ENCODE measurements at places on chromosomes 3 and 15. TPM values are rescaled to one million over a fixed set of nuclear protein-coding genes. Genes with fewer than 3 reads are reported as not detected.

The LSM3 gene
- 8.2 TPM for total RNA-seq

The ALDH1A2 gene
- total RNA-seq = not detected

The HRG gene
- total RNA-seq = not detected

The ROPN1B gene
- total RNA-seq = not detected

The C2CD4A gene
- 3.0 TPM for total RNA-seq

The TNNC1 gene
- not detected for total RNA-seq

The TMEM40 gene
- not detected for total RNA-seq

The ARMC8 gene
- 78.4 TPM for total RNA-seq

DNA sequence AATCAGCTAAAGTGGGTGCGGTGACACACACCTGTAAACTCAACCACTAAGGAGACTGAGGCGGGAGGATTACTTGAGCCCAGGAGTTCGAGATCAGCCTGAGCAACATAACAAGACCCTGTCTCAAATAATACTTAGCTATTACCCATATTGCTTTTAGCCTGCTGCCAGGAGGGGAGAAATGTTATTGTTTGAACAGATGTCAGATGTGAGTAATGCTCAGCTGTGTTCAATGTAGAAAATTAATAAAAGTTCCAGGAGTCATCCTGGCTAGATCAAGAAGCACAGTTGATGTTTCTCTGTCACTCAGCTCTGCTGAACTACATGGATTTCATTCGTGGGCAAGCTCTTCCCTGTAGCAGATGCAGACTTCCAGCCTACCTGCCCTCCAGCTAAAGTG lies 22.2 kb downstream of the LSM3 start:
- no peak for DNase-seq

DNA sequence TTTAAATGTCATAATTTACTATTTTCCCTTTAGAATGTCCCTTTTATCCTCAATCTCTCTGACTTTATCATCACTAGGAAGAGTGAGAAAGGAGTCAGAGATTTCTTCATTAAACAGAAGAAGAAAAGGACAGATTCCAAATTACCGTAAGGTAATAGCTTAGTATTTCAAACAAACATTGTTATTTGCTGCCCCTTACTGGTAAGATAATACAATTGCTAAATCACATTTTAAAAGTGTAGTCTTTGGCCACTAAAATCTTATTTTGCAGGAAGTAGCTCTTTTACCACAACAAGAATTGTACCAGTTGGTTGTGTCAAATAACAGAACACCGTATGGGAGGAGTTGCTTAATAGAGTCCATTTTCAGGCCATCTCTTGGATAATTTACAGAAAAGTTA lies 53.7 kb downstream of the CGGBP1 start:
- peak; percentile 31 for DNase-seq

- DNase-seq = peak; percentile 86
These were observed 96.5 kb downstream of the FSIP1 start for GRCh38 chr15:39685999-39686613.

DNA sequence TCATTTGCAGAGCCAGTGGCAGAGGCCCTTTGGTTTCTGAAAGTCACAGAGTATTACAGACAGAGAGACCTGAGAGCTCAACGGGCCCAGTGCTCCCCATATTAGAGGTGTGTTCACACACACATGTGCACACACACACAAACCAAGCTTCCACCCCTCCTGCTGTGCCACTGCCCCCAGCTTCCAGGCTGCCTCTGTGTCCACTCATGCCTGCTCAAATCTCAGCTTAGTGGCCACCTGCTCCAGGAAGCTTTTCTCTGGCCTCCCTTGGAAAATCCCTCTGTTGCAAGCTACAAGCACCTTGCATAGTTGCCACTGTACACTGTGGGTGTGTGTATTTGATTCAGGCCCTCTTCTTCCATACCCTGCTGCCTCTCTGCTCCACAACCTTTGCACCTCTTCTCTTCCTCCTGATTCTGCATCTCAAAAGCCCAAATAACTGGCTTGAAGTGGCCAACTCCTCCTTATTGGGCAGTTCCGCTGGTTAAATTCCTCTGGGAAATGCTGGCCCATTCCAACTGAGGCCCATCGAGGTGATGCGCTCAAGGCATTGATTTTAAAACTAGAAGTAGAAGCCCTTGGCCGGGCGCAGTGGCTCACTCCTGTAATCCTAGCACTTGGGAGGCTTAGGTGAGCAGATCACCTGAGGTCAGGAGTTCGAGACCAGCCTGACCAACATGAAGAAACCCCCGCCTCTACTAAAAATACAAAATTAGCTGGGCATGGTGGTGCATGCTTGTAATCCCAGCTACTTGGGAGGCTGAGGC lies 23.0 kb downstream of the MESD start:
- no peak for DNase-seq

GRCh38 chr3:152496716-152497115 lies 228.0 kb downstream of the MBNL1 start:
- no peak for DNase-seq

DNA sequence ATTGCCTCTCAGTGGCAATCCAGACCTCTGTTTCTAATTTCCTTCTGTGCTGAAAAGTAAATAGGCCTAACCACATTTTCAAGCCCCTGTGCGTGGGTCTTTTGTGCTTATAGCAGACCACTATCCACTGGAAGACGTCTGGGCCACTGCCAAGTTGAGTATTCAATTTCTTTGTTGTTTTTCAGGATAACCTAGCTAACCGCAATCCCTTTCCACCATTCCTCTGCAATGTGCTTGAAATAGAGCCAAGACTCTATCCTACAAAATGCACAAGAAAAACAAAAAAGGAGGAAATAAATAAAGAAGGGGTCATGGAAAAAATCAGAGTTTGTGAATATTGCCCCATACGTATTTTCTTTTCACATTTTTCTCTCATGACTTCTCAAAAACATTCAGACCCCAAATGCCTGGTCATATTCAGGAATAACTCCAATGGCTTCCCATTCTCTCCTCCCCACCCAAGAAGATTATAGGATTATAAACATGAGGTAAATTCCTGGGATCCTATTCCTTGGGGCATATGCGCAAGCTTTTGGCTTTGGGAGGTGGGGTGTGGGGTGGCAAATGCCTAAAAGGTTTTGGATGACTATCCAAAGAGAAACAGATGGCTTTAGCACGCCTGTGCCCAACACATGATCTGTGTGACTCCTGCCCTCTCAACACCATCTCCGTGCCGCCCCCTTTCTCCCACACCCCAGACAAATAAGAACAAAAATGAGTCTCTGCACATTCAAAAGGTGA lies 217.9 kb upstream of the THBS1 start:
- DNase-seq = peak; percentile 50

DNA sequence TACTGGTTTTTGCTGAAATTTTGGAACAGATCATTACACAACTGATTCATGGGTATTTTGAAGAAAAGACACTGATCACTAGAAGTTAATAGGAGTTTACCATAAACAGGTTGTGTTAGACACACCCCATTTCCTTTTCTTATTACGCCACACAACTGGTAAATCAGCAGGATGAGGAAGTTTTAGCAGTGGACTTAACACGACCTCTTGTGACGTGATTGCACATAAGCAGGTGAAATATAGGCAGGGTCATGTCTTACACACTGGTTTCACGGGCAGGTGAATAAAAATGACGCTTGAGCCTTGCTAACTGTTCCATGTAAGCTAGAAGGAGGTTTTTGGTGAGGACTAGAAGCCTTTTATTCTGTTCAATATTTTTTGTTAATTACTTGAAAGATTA lies 27.1 kb upstream of the TPRG1 start:
- DNase-seq = peak; percentile 80

DNA sequence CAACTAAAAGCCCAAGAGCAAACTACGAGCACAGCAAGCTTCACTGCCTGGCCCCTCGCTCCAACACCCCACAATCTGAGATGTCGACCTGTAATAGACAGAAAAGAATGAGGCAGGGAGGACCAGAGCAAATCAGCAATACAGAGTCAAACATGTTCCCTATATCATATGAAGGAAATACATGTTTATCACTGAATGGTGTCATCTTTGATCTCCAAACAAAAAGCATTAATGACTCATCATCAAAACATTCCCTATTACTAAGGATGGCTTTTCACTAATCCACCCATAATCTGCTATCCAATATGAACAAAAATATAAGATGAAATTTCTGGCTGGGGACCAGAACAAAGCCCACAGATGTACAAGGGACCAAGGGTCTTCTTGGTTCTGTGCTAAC lies 34.7 kb downstream of the MYO5A start:
- no peak for DNase-seq

- peak; percentile 48 for DNase-seq
These were observed 76.6 kb downstream of the RBPMS2 start for GRCh38 chr15:64698823-64699222.

DNA sequence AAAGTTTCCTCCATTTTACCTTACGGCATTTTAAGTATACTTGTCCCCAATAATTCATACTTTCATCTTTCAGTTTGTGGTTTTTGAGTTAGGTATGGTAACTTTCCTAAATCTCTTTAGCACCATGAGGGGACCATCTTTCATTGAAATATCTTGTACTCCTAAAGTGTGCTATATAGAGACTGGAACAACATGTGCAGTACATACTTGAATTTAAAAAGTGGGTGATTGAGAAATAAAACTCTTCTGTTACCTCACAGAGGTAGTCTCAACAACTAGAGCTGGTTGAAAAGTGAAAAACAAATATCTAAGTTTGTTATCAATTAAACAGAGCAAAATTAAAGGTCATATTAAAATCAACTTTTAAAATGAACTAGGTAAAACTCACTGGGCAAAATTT lies 423.1 kb downstream of the ROBO2 start:
- no peak for DNase-seq

DNA sequence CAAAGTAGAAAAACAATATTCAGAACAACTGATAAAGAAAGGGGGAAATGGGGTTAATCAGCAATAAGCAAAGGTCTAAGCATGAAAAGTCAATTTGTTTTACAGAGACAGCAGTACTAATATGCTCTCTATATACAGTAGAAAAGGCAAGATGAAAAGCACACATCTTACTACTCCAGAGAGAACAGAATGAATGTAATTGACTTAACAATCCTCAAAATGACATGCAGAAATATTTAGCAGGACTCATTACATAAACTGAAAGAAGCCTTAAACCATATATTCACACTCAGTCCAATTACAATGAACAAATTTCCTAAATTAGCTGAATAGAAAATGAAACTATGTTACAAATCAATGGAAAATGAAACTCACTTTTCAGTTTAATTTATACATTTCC lies 319.8 kb downstream of the SUCLG2 start:
- no peak for DNase-seq

DNA sequence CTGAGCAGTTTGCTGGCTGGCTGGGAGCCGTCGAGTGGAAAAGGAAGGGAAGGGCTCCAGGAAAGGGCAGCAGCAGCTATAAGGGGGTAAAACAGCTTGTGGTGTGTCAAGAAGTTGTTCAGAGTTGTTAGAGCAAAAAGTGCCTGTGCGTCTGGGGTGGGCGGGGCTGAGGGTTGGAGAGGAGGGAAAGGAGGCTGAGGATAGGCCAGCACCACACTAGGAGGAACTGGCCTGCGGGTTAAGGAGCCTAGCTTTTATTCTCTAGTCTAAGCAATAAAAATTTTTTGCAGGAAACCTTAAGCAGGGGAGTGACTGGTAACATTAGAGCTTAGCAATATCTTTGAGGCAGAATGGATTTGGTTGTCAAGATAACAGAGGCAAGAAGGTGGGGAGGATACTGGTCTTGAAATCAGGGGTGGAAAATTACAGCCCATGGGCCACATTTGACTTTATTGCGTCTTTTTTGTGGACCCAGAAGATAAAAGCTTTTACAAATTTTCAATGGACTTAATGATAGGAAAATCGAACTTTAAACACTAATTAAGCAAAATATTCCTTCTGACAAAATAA lies 134.5 kb upstream of the AADACL2 start:
- DNase-seq = no peak

DNA sequence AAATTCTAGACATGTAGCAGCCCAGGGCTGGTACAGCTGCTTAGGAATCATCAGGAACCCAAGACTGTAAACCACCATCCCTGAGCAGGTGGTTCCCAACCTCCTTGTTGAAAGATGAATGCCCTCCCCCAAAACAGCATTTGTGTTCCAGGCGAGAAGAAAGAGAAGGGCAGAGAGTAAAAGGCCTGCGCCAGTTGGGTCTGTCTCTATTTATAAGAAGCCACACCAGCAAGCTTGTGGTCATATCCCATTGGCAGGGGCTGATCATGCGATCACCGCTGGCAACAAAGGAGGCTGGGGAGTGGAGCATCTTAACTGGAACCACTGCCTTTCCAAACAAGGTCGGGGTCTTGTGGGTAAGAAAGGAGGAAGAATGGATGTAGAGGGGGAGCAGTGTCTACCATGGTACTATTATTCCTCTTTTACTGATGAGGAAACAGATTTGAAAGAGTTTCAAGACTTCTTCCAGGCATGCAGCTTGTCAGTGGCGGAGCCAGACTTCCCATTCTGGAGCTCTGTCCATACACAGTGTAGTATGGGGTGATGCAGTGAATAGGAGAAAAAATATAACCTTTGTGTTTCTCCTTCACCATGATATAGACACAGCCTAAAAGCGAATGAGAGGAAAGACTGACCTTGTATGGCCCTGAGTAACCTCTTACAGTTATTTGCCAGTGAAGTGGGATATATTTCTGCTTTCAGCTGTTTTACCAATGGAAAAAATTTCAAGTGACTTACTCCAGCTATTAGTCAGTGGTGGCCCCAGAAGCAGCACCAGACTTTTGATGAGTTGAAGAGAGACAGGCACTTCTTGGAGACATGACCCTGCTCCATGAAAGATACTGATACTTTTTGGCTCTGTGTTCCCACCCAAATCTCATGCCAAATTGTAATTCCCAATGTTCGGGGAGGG lies 222.6 kb downstream of the ABHD5 start:
- no peak for DNase-seq

DNA sequence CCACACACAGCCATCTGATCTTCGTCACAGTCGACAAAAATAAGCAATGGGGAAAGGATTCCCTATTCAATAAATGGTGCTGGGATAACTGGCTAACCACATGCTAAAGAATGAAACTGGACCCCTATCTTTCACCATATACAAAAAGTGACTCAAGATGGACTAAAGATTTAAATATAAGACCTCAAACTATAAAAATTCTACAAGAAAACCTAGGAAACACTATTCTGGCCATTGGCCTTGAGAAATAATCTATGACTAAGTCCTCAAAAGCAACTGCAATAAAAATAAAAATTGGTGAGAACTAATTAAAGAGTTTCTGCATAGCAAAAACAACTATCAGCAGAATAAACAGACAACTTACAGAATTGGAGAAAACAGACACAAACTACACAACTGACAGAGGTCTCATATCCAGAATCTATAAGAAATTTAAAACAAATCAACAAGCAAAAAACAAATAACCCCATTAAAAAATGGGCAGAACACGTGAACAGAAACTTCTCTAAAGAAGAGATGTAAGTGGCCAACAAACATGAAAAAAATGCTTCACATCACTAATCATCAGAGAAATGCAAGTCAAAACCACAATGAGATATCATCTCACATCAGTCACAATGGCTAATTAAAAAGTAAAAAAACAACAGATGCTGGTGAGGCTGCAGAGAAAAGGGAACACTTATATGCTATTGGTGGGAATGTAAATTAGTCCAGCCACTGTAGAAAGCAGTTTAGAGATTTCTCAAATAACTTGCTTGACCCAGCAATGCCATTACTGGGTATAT lies 104.0 kb downstream of the NR1I2 start:
- no peak for DNase-seq

DNA sequence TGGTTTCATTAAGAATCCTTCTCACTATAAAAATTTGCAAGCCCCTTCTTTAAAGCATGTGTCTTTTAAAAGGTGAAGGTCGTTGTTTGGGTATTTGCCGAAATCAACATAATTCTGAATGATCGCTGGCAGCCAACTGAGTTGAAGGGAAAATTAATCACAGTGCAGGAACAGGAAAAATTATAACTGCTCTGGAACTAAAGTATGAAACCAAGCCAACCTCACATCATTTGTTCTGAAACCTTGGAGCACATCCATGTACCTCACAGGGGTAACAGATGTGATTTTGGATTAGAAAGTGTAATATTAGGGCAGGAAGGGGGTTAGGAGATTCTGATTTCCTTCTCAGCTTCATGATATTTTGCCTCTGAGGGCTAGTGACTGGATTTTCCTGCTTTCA lies 52.2 kb upstream of the PTX3 start:
- no peak for DNase-seq

All from stomach (tissue), 19 donors.